ENCODE measurements at places on chromosomes 7 and 10.

DNA sequence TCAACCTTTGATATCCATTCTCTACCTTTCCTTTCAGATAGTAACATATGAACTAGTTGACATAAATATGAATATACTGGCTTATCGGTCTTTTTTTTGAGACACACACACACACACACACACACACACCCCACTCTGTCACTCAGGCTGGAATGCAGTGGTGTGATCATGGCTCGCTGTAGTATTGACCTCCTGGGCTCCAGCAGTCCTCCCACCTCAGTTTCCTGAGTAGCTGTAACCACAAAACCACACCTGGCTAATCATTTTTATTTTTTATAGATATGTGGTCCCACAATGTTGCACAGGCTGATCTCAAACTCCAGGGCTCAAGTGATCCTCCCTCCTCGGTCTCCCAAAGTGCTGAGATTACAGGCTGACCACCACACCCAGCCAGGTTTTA lies 14.2 kb upstream of the NT5C3A start:
- DNase-seq, result no peak

DNA sequence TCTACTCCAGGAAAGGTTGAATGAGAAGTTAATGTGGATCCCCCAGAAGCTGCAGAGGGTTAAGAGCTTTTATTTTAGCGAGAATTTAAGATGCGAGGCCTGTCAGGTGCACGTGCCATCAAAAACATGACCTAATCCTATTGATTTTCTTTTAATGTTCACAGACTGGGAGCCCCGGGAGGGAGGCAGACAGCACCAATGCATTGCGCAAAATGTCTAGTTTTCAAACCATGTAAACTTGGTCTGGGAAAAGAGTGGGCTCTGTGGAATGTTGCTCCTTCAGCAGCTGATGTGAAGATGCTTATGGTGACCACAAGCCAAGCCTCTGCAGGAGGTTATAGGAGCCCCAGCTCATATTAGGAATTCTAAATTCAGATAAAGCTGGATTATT lies 172.0 kb upstream of the ITGB1 start:
- DNase-seq, result no peak

DNA sequence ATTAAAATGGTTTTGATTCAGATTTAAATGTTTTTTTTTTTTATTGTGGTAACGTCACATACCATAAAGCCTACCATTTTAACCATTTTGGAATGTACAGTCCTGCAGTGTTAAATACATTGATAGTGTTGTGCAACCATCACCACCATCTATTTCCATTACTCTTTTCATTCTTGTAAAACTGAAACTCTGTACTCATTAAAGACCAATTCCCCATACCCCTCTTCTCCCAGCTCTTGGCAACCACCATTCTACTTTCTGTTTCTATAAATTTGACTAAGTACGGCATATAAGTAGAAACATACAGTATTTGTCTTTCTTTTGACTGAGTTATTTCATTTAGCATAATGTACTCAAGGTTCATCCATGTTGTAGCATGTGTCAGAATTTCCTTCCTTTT lies 96.2 kb downstream of the EXOC4 start:
- no peak for DNase-seq

DNA sequence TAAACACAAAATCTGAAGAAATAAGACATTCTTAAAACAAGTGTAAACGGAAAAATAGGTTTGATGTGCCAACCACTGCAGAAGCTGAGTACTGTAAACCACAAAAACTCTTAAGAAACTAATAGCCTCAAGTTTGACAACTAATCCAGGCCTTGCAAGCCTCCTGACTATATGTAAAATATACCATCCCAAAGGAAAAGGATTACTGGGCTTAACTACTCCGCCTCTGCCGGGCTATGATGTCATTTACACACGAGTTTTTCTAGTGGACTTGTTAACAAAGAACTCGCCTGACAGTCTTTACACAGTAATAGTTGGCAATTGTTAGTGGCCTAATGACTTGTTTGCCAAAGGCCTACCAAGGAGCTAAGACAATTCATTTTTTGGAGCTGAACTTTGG lies 2.1 kb downstream of the KIF5B start:
- DNase-seq, result no peak

DNA sequence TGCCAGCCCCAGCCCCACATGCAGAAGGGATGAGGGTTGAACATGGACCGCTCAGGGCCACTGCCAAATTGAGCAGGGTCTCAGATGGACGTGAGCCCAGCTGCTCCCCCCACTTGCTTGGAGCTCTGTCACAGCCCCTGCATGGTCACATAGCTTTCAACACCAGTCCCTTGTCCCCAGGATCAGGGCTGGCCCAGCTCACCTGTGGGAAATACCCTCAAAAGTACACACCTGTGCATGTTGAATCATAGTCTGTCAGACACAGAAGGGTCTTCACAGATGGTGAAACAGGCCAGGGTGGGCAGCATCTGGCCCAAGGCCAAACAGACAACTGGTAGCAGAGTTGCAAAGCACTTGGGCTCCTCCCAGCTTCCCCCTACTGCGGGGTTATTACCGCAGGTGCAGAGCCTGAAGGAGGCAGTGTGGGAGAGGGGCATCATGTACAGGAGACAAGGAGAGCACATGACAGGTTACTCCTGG lies 77.6 kb upstream of the UNC5B start:
- DNase-seq, result no peak

- DNase-seq, result no peak
These were observed 6.9 kb upstream of the ZNF316 start for GRCh38 chr7:6630007-6630849.

DNA sequence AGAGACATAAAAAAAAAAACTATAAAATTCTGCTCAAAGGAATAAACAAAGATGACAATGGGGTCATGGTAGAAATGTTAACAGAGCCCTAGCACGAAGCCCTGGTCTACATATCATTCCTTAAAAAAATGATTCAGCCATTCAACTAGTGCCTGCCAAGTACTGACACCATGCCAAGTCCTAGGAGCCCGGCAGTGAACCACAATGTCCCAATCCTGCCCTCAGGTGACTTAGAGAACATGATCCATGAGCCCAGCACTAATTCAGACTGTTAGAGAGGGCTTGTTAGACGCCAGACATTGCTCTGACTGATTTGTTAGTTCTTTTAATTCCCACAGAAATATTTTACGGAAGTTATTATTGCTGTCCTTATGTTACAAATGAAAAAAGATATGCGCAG lies 67.3 kb upstream of the VWC2 start:
- no peak for DNase-seq

GRCh38 chr7:142334236-142334635 lies 76.4 kb upstream of the PRSS58 start:
- no peak for DNase-seq

DNA sequence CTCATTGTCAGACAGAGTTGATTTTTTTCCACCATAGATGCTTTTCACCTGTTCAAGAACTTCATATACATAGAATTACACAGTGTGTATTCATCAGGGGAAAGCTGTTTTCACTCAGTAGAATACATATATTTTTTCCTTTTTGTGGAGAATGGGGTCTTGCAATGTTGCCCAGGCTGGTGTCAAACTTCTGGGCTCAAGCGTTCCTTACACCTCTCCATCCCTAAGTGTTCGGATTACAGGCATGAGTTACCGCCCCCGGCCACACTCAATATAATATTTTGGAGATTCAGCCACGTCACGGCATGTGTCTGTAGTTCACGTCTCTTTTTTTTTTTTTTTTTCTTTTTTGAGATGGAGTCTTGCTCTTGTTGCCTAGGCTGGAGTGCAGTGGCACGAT lies 7.5 kb upstream of the SMC3 start:
- DNase-seq, result no peak

DNA sequence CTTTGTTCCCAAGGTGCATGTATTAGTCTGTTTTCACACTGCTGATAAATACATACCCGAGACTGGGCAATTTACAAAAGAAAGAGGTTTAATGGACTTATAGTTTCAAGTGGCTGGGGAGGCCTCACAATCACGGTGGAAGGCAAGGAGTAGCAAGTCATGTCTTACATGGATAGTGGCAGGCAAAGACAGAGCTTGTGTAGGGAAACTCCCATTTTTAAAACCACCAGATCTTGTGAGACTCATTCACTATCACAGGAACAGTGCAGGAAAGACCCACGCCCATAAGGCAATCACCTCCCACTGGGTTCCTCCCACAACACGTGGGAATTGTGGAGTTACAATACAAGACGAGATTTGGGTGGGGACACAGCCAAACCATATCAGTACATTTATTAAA lies 92.9 kb downstream of the PPP1R3C start:
- no peak for DNase-seq

- DNase-seq, result no peak
These were observed 64.2 kb downstream of the CFAP46 start for GRCh38 chr10:132878091-132878729.

DNA sequence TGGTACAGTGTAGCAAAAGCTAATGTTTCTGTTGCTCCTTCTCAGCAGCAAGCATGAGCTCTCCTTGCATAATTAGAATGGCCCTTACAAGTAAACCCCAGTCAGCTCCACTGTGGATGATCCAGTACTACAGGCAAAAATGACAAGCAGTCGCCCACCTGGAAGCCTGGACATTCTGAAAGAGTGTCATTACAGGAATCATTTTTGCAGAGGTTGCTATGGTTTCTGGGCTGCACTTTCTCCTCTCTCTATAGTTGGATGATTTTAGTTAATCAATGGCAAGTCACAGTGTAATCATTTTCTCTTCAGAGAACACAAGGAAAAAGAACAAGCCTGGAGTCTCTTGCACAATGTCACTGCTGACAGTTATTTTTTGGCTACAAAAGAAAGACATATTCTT lies 102.9 kb upstream of the MYO3A start:
- no peak for DNase-seq

- DNase-seq, result no peak
These were observed 76.9 kb downstream of the UBE2H start for GRCh38 chr7:129875745-129876411.

DNA sequence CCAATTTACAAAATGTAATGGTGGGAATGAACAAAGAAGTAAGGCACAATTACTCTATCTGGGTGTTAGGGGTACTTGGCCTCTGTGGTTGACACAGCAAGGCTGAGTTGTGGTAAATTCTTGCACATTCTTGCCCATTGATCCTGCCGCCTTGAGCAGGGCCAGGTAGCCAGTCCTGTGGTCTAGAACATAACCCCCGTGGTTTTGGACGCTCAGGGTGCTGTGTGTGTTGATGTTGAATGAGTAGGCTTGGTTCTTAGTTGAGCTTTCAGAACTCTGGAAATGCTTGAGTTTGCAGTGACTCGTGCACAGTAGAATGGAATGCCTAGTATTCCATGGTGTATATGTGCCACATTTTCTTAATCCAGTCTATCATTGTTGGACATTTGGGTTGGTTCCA lies 42.3 kb upstream of the CDHR3 start:
- DNase-seq, result no peak

DNA sequence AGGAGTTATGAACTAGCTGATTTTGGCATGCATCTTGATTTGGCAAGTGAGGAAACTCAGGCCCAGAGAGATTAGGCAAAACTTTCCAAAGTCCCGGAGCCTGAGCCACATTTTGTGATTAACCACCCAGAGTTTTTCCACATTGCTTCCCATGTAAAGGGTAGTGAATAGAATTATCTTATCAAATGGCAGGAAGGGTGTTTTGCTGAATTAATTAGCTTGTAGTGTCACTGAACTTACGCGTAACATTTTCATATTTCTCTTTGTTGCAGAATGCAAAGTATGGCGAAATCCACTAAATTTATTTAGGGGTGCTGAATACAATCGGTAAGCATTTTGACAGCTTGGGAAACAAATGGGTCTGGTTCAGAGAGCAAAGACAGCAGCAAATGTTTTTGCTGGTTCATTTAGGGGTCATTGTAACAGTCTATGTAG lies 176.2 kb downstream of the ST7 start:
- DNase-seq, result no peak

DNA sequence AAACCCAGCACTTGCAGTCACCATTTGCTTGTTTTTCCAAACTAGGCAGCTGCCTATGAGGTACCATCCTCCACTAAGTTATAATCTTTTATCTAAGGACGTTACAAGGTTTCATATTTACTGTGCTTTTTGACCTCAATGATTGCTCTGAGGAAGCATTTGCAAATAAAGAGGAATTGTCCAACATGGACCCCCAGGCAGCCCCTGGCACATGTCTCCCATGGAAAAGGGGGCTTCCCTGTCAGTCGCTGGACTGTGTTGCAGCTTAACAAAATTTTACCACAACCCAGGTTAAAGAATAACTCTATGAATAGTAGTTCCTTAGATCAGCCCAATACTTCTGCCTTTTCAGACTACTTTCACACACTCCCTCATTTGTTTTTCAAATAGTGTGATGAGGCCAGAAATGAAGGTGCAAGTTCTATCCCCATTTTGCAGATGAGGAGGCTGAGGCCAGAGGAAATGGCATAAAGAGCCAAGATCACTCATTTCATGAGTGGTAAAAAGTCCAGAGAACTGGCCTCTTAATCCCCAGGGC lies 52.8 kb upstream of the ZPBP start:
- DNase-seq, result no peak

GRCh38 chr7:17532861-17533404 lies 234.5 kb downstream of the AHR start:
- DNase-seq, result no peak

- DNase-seq, result no peak
These were observed 92.9 kb downstream of the SVOPL start for GRCh38 chr7:138608275-138608674.

GRCh38 chr10:75335191-75335590 lies 66.4 kb downstream of the ZNF503 start:
- no peak for DNase-seq

DNA sequence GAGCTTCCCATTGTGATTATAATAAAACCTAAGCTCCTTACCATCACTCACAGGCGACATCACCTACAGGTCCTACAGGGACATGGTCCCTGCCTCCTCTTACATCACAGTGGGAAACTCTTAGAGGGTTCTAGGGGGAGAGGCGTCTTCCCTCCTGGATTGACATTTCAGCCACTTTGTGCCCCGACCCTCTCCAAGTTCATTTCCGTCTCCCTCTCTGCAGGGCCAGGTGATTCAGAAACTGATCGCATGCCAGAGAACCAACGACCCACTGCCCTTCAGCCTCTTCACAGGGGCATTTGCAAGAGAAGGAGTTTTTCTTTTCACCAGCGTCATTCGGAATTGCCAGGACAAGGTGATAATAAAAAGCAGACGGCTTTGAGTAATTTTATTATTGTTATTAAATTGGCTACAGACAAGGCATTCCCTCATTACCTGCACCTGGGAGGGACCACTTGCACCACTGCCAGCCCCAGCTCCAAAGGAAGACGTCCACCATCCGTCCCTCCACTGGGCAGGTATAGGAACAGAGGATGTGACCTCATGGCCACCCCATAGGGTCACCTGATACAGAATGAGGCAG lies 85.8 kb upstream of the CUX1 start:
- DNase-seq, result no peak

DNA sequence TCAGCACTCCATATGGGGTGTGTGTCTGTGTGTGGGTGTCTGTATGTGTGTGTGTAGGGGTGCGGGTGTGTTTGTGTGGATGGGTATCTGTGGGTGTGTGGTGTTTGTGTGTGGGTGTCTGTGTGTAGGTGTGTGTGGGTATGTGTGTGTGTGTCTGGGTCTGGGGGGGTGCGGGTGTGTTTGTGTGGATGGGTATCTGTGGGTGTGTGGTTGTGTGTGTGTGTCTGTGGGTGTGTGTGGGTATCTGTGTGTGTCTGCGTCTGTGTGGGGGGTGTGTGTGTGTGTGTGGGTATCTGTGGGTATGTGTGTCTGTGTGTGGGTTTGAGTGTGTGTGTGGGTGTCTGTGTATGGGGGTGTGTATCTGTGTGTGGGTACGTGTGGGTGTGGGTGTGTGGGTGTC lies 148.7 kb downstream of the RGS10 start:
- DNase-seq, result no peak

GRCh38 chr10:86354761-86355540 lies 11.6 kb downstream of the GRID1 start:
- DNase-seq, result no peak

GRCh38 chr7:149715476-149715875 lies 57.9 kb downstream of the ZNF467 start:
- no peak for DNase-seq

- no peak for DNase-seq
These were observed 2.2 kb downstream of the IRF5 start for GRCh38 chr7:128939861-128940410.
